ENCODE measurements at places on chromosomes 4 and X.
A peak's percentile ranks its signal among the peaks of the same experiment; 100 is the strongest.

DNA sequence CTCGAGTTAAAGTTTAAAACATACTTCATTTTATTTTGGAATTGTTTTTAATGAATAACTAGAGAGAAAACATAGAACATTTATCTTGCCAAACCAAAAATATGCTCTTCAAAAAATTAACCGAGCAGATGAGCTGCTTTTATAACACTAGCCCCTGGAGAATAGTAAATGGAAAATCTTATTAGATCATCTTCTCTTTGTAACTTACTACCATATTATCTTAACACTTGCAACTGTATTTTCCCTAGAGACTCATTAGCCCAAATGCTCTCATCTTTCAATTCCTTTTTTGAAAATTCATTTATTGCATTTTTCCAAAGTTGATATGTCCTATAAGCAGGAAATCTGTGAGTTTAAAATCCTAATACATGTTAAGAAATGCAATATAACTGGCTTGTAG is 143.3 kb downstream of the CAMK2D start:
- DNase-seq = no peak

- DNase-seq = peak; percentile 2
These were observed 2.5 kb upstream of the BRWD3 start for GRCh38 chrX:80812176-80812575.

DNA sequence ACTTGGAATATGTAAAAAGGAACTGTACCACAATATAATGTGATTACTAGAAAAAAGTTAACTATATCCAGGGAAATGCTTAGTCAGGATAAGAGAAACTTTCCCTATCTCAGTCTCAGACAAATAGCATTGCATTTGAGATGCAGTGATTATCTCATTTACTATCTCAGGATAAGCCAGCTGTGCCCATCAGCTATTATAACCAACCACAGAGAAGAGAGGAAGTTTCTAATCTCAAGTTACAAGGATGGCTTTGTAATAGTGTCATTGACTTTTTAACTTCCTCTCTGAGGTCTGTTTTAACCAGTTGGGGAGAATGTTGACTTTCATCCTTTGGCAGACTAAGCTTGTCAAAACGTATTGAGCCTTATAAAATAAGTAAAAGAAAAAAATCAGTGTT is 56.5 kb downstream of the SNX25 start:
- no peak for DNase-seq

GRCh38 chr4:159229164-159229563 is 126.3 kb downstream of the RAPGEF2 start:
- DNase-seq = no peak

- no peak for DNase-seq
These were observed 180.0 kb downstream of the NKX6-1 start for GRCh38 chr4:84319124-84319523.

DNA sequence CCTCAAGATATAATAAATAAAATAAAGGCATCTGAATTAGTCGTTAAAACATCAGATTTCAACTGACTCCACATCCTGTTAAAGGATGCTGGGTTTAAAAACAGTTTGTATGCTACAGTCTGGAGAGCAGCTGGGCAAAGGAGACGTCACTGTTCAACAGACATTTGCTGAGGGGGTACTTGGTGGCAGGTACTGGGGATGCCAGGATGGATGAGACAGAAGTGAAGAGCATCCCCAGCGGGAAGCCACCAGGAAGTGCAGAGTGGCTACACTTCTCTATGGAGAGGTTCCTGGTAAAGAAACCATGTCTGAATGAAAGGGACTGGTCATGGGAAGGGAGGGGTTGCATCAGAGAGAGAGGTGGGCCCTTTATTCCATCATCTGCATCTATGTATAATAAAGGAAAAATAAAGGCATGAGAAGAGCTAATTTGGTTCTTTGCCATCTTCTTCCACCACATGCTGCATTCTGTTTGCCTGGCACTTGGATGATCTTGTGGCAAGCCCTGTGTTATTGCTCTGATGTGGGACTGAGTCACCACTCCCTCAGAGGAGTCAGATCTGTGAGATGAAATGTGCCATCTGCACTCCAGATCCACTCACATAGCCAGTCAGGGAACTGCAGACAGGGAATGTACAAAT is 145.0 kb downstream of the SOWAHB start:
- no peak for DNase-seq

DNA sequence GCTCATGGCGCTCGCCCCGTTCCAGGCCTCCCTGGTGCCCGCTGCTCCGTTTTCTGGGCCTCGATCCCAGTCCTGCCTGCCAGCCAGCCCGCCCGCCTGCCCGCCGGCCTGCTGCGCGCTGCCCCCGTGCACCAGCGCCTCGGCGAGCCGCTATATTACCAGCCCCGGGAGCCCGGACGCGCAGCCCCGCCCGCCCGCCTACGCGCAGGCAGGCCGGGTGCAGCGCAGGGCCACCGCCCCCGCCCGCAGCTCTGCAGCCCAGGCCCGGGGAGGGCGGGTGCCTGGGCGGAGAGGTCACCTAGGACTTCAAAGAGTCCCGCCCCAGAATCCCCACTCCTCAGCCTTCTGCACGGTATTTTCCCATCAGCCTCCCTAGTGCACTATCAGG is at the start of gene MAOB:
Gene MAOB, minus strand, starts transcription at position 157 of the 388 bp plus-strand sequence. Its CDS starts 151 bp downstream, at position 6.
- no peak for DNase-seq

- DNase-seq = no peak
These were observed 9.7 kb downstream of the SMIM10 start for GRCh38 chrX:135000516-135000915.

GRCh38 chr4:109410776-109411175 is 22.8 kb upstream of the SEC24B start:
- no peak for DNase-seq

GRCh38 chrX:31543634-31544033 is 471.8 kb upstream of the FTHL17 start:
- no peak for DNase-seq

GRCh38 chr4:101190751-101191150 is 156.6 kb downstream of the PPP3CA start:
- DNase-seq = no peak

DNA sequence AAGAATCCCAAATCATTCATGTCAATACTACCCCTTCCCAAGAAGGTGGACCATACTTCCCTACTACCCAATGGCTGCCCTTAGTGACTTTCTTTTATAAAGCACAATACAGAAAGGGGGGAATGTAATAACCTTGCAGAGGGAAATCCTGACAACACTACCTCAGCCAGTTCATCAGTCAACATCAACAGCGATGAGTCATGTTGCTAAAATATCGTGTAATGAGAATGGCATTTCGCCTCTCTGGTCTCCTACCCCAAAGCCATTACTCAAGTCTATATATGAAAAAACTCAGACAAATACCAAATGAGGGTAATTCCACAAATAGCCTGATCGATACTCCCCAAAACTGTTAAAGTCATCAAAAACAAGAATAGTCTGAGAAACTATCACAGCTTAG is 3.3 kb upstream of the MAGEA8 start:
- no peak for DNase-seq

DNA sequence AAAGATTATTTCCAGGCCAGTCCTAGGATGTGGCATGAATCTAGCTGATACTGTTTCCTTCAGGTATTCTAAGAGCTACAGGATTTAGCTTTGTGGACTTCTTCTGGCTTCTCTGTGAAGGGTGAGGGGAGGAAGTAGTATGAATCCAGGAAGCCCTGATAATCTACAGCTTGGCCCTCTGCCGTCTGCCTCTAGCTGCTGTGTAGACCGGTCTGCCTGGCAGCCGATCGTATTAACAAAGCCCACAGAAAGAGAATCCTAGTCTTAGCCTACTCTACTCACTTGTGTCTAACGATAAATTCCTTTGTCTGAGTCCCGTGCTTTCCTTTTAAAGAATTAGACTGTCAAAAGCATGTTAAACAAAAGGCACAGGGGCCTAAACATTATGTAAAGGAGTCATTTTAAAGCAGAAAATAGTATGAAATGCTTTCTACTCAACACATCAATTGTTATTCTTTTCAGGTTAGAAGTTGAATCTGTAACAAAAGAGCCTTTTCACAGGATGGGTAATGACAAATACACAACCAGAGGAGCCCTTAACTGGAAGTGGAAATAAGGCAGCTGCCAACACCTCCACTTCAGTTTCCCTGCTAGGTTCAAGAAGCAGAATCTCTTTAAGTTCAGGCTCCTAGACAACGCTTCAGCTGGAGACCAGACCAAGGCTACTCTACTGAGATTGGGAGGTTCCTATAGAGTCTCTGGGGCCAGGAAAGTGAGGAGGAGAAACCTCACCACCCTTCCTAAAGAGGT is 48.9 kb upstream of the UCP1 start:
- no peak for DNase-seq

DNA sequence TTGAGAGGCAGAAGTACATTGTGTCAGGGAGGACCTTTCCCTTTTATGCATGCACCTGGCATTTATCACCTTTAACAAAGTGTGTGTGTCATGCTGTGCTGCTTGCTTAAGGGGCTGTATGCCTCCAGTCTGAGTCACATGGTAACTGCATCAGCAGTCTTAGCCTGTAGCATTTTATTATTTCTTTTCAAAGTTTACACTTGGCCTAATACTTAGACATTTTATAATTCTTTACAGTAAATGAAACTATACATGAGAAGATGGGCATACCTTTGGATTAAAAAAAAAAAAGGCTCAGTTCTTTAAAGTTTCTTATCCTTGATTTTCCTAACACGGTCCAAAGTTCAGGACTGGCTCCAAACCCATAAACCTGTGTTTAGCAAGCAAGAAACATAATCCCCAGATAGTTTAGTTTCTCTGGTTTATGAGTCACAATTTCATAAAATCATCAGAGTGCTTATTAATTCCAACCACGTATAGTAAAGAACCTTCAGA is 14.6 kb downstream of the NPNT start:
- DNase-seq = no peak

GRCh38 chr4:125702406-125702805 is 387.7 kb downstream of the FAT4 start:
- DNase-seq = no peak

DNA sequence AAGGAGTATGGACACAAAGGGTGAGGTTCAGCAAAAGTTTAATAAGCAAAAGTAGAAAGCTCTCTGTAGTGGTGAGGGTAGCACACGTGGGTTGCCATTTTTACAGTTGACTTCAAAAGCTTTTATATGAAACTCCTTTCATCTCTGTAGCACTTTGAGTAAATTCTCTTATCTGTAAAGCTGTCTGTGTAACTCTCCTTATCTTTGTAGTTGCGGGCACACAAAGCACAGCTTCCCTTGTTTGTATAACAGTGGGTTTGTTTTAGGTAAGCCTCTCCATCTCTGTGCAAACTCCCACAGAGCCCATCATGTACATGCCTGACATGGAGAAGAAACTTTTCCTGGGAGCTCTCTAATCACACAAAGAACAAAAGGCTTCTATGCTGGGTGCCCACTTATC is 325.9 kb upstream of the PABPC5 start:
- no peak for DNase-seq

GRCh38 chrX:64427281-64427680 is 32.0 kb upstream of the MTMR8 start:
- no peak for DNase-seq

DNA sequence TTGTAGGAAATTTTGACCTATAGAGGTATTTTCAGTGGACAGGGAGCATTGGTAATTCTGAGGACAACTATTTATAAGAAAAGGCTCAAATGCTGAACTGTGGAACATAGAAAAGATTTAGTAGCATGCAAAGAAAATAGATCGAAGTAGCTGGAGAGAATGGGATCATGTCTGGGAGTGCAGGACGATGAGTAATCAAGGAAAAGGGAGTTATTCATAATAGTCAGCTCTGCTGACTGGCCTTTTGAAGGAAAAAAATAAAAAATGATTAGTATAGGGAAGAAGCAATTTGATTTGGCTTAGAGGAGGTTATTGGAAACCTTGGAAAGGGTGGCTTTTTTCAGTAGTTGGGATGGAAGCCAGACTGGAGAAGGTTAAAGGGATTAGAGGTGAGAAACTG is 22.9 kb upstream of the ANK2 start:
- no peak for DNase-seq

- no peak for DNase-seq
These were observed 17.1 kb upstream of the SMIM20 start for GRCh38 chr4:25896776-25897539.

DNA sequence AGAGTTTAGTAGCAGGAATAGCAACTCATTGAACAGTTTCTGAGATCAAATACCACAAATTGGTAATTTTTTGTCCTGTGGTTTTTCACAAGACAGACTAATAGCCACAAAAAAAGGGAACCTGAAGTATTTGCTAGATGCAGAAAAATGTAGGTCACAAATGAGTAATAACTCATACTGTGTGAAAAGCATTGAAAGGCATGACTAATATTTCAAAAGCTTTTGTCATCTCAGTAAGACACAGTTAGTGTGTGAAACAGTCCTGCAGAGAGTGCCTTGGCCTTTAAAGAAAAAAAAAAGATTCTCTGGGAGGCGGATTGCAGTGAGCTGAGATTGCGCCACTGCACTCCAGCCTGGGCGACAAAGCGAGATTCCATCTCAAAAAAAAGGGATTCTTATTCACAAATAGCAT is 31.4 kb upstream of the SLC25A31 start:
- DNase-seq = no peak

DNA sequence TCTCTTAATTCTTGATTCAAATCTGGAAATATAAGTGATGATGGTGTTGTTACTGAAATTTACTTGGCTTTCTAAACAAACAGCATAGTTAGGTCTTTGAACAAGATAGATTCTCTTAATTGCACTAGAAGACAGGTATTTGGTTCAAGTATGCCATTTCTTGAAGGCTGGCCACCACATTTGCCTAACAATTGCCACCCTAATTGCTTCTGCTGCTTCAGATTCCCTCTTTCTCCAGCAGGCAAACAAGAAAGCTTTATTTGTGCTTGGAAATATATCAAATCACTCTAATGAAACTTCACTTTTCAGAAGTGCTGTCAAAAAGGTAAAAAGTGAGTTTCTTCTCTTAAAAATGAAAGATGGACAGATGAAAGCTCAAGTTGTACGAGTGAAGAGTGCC is 418.6 kb downstream of the INPP4B start:
- no peak for DNase-seq

DNA sequence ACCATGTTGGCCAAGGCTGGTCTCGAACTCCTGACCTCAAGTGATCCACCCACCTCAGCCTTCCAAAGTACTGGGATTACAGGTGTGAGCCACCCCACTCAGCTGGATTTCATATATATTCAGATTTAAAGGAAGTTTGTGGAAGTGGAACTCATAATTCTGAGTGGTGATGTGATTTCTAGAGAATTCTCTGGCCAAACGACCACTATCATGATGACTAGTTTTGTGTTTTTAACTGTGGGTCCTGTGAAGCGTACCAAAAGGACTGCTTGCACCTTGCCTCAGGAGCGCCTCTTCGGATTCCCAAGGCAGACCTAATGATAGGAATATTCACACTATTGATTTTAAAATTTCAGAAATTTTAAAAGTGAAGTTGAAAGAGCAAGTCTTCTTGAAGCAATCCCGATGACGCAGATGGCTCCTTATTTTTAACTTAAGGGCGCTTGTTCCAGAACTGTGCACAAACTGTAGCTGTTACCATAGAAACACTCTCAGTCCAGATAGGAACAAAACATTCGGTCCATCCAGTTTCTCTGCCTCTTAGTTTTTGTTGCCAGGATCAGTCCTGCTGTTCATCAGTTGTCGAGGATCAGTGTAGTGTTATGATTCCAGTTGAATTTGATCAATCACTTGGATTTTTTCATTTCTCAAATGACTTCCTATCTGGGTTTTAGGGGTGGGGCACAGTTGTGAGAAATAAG is 51.7 kb upstream of the CLCN4 start:
- DNase-seq = no peak

- no peak for DNase-seq
These were observed 28.9 kb downstream of the PDK3 start for GRCh38 chrX:24493740-24494581.

GRCh38 chrX:10900585-10901289 is 210.4 kb upstream of the HCCS start:
- no peak for DNase-seq

Measured in stimulated activated CD4-positive, alpha-beta T cell treated with anti-CD3 and anti-CD28 coated beads, TNF-alpha, amount 100 ng/mL, for 1 hour (primary cell).